Heart right ventricle (tissue), 16 donors: ENCODE measurements at places on chromosomes 16 and 17. TPM values are rescaled to one million over a fixed set of nuclear protein-coding genes. Genes with fewer than 3 reads are reported as not detected.

Gene RAB26
- total RNA-seq: 1.8 TPM

Gene KRT12
- not detected for total RNA-seq

GRCh38 chr16:81401035-81401950 is 43.3 kb upstream of the CMIP start:
- no peak for DNase-seq

GRCh38 chr16:2774161-2774891 is 2.8 kb downstream of the ELOB start:
- no peak for DNase-seq

GRCh38 chr16:11168386-11169051 is 87.5 kb downstream of the SOCS1 start:
- DNase-seq: peak; percentile 37

DNA sequence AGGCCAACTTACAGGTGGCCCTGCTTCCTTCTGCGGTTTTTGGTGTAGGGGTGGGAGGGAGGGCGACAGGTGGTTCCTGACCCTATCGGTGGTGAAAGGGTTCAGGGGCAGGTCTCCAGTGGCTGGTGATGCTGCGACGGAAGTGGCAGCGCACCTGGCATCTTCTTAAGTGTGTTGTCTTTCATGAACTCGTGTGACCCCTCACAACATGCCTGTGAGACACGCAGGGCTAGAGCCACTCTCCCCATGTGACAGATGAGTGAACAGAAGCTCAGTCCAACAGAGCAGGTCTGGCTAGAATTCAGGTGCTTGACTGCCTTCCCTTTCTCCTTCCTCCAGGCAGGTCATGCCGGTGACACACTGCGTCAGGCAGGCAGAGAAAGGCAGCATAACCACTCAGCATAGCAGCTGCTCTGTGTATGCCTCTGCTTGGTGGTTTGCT is 8.0 kb downstream of the TNFAIP1 start:
- DNase-seq: no peak

- DNase-seq: no peak
Measured at GRCh38 chr17:9907883-9908648, 3.0 kb upstream of the RCVRN start.

DNA sequence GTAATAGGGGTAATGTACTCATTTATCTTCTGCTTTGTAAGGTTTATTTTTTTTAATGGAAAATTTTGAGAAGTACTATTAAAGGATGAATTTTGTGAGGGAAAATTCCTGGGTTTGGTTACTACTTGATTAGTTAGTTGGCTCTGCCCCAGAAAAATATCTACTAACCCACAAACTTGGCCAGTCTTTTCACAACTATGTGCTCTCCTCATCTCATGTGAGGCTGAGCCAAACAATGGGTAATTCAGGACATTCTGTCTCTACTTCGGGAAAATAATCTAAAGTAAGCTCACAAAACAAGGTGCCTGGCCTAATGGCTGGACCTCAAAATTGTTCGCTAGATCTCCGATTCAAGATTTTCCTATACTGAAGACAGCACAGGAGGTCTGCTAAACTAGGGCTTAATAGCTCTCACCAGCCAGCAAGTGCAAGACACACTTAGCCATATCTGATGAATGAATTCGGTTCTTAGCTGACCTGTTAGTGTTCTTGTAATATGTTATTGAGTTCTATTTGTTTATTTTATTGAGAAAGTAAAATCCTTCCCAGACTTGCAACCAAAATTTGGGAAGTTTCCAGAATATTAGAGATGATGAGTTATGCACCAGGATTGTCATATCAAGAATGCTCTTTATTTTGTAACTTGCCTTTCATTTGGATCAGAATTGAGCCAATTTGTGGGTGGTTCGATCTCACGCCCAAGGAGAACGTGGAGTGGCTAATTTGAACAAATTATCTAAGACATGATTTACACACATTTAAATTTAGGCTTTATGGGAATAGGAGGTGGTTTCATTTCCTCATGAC is 5.7 kb downstream of the KCNJ16 start:
- DNase-seq: no peak

- no peak for DNase-seq
Measured at GRCh38 chr16:62170642-62171041, 134.4 kb upstream of the CDH8 start.

GRCh38 chr17:31003225-31003866 is 32.5 kb downstream of the RNF135 start:
- DNase-seq: no peak

- no peak for DNase-seq
Measured at GRCh38 chr17:32160526-32160925, 18.2 kb downstream of the RHOT1 start.

DNA sequence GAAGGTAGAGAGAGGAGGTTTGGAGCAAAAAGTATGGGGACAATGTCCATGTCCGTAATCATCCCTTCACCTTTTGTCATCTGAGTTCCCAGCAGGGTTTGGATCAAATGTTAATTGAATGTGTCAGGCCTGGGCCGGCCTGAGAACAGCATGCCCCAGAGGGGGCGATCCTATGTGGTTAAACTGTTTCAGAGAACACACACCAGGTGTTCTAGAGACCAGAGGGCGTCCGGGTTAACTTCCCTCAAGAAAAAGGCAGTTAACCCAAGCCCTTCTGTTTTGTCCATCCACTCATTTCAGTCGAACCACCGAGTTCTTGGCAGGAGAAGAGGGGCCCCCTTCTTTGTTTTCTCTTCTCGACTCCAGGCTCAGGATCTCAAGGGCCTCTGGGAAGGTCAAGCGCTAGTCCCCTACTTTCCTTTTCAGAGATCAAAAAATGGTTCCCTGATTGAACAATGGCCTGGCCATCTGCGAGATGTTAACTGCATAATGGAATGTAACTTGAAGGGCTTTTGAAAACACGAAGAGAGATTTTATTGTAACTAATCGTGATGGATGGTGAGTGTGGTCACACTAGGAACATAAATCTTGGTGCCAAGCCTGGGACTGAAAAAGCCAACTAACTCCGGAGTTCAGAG is 142.5 kb downstream of the IRX3 start:
- no peak for DNase-seq

DNA sequence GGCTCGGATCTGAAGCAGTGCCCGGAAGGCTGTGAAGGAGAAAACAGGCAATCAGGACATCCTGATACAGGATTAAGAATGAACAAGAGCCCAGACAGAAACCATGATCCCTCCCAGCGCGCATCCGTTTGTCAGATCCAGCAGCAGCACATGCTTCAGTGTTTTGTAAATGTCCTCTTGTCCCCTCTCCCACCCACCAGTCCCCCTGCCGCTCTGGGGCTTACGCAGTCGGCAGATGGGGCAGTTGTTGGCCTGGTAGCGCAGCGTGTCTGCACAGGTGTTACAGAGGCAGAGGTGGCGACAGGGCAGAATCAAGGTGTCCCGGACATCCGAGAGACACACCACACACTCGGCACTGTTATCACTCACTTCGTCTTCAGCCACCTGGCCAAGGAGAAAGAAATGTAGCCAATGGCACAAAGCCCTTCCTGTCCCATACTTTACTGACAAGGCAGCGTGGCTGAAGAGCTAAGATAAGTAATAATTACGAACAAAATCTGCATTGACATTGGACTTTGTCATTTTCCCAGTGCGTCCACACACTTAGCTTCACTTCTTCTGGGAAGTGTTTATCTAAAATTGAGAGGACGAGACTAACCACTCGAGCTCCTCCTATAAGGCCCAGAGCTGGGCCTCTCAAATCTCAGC is 20.7 kb upstream of the FOXJ1 start:
- DNase-seq: no peak

GRCh38 chr16:60755907-60756306 is 1280.3 kb downstream of the CDH8 start:
- DNase-seq: no peak

GRCh38 chr16:82405736-82406135 is 221.0 kb upstream of the CDH13 start:
- no peak for DNase-seq

DNA sequence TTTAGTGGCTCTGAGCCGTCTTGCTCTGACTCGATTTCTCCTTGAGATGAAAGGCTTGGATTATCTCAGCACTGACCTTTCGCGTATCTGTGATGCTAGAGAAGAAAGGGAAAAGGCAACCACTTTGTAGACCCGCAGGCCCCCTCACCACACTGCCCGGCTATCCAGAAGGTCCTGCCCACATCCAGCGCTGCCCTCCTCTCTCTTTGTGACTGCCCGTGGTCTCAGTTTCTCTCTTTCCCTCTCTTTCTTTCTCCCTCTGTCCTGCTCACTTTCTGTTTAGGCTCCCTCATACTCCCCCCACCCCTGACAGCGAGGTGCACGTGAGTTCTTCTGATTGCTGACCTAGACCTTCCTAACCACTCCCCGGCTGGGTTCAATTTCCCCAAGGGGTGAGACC is 12.8 kb upstream of the TBX21 start:
- no peak for DNase-seq

DNA sequence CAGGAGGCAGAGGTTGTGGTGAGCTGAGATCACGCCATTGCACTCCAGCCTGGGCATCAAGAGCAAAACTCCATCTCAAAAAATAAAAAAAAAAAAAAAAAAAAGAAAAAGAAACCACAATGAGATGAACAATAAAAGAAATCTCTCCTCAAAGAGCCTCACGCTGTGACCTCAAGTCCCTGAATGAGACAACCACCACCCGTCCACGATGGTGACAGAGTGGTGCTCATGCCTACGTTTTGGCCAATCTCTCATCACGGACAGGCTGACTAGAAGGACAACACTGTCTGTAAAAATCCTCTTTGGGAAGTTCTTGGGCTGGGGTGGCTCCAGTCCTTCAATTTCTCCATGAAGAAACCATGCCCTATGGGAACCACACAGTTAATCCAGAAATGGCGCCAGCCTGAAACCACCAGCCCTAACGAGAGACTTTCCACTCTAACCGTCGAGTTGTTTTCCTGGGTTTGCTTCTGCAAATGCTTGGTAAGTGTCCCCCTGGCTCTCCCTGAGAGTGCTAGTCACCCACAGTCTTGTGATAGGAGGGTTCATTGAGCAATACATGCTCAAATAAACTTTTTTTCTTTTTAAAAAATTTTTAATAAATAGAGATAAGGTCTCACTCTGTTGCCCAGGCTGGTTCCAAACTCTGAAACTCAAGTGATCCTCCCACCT is 15.0 kb upstream of the PRSS27 start:
- no peak for DNase-seq

GRCh38 chr16:7397901-7398300 is 65.3 kb downstream of the RBFOX1 start:
- DNase-seq: no peak

DNA sequence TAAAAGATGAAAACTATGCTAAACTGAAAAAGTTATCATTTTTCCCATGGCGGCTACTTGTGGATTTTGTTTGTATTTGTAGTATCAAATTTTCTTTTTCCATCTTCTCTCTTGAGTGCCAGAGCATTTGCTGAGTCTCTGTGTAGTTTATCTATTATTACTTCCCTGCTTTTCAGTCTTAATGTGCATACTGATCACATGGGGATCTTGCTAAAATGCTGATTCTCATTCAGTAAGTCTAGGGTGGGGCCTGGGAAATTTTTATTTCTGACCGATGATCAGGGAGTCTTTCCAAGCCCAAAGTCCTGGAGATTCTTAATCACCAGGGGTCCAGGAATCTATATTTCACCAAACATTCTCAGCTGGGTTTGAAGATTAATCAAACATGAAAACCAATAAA is 189.0 kb upstream of the GOT2 start:
- DNase-seq: no peak

DNA sequence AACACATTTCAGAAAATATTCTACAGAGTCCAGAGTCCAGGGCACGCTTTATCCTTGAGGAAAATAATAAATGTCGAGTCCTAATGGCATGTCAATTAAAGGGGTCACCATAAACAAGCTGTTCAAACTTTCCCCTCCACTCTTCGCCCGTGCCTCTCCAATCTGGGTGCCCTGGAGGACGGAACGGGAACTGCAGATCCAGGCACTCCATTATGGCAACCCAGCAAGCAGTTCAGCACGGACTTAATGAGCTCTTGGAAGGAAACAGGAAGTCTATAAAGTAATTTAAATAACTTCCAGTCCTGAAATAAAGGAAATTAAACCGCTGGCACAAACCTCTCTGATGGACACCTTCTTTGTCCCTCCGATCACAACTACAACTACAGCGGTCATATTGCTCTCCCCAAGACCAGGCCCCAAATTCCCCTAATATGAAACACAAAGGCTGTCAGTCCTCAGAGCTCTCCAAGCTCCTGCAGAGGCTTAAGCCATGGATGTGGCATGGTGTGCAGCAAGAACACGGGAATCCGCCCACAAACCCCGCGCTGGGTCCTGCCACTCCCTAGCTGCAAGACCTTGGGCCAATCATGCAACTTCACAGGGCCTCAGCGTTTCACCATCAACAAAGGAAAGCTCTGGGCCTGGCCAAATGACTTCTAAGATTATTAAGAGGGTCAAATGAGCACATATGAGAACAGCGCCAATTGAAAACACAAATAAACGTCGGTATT is 52.6 kb downstream of the ZFHX3 start:
- no peak for DNase-seq
